Muscle of back (tissue), 13 donors: ENCODE measurements at places on chromosomes 13 and 19. TPM values are rescaled to one million over a fixed set of nuclear protein-coding genes. Genes with fewer than 3 reads are reported as not detected.
A peak's percentile ranks its signal among the peaks of the same experiment; 100 is the strongest.

SYT5 gene
- 0.07 TPM for polyA plus RNA-seq

- DNase-seq = no peak
Observed at GRCh38 chr13:72507416-72508199, 219.8 kb downstream of the MZT1 start.

GRCh38 chr19:35882114-35882832, 13.9 kb downstream of the APLP1 start:
- DNase-seq = peak; percentile 76

GRCh38 chr13:102911336-102911735, 65.5 kb downstream of the ERCC5 start:
- no peak for DNase-seq

CGB5 gene
- 1.1 TPM for polyA plus RNA-seq

GRCh38 chr19:42480335-42481095, 37.8 kb upstream of the CXCL17 start:
- peak; percentile 25 for DNase-seq

SRRM5 gene
- 0.39 TPM for polyA plus RNA-seq

ZNF135 gene
- polyA plus RNA-seq = 16.1 TPM
